ENCODE measurements at places on chromosomes 6 and 20.

DNA sequence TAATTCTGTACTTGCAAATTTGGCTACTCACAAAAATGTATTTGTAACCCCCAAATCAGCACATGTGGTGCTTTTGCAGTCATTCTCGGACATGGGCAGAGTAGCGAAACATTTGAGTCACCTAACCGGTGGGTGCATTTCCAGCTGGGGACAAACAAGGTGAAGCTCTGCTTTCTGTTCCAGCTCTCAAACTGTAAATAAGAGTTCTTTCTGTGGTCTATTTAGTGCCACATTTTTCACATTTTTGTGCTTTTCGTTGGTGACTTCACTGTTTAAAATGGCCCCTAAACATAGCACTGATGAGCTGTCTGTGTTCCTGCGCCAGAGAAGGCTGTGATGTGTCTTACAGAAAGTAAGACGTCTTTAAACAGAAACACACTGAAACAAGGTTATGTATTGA lies 244.5 kb downstream of the CDC5L start:
- no peak for DNase-seq

DNA sequence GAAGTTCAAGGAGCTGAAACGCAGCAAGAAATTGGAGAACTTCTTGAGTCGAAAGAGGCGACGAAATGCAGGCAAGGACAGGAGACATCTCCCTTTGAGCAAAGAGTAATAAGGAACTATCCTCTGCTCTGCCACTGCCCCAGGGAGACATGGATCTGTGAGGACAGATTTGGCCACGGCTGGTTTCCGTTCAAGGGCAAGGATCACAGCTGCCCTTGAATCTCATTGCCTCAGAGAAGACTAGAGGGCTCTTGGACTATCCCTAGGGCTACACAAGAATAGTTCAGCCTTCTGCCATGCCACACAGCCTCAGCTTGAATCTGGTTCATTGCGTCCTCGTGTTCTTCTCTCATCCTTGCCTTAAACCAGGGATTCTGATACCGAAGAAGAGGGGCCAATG lies 7.7 kb downstream of the RRP36 start:
- DNase-seq = no peak

- no peak for DNase-seq
Measured at GRCh38 chr6:104688283-104688969, 171.3 kb downstream of the HACE1 start.

DNA sequence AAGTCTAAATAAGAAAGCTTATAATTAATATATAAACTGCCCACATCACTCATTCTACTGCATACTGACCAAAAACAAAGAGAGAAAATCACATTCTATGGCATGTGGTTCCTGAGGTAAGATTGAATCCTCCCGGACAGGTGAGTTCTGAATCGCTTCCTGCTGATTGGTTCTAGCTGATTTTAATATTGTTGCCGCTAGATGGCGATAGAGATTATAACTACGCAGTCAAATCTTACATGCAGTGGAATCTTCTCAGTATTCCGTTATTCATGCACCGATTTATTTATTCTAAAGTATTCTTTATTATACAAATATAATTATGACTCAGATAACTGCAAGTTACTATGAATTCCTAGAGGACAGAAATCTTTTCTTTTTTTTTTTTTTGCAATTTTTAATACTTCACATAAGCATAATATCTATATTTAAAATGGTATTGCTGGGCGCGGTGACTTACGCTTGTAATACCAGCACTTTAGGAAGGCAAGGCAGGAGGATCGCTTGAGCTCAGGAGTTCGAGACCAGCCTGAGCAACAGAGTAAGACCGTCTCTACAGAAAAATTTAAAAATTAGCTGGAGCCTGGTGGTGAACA lies 24.2 kb upstream of the TMX4 start:
- DNase-seq = peak; percentile 55

GRCh38 chr6:131139599-131139998 lies 4.3 kb downstream of the AKAP7 start:
- DNase-seq = no peak

- no peak for DNase-seq
Measured at GRCh38 chr6:45054610-45055009, 273.5 kb upstream of the RUNX2 start.
